ENCODE measurements at places on chromosomes 11 and 22.

GRCh38 chr11:32704261-32704660 lies 90.2 kb downstream of the CCDC73 start:
- no peak overlapping the region for H3K27ac ChIP-seq
- H3K4me3 ChIP-seq: no peak overlapping the region
- DNase-seq: no peak
- no peaks in the 10 kb centered on the region for H3K4me1 ChIP-seq

DNA sequence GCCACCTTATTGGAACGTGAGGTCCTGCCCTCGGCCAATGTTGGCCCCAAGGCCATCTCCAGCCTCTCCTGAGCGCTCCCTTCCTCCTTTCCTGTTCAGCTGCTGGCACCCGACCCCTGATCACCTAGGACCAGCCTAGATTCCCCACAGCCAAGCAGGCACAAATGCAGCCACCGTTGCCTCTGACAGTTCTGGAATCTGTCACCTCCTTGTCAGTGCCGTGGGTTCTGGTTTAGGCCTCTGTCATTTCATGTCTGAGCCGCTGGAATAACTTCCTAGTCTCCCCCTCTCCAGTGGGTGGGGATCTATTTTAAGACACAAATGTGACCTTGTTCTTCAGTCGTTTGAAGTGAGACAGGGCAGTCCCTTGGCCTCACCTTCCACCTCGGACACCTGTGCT lies 29.7 kb downstream of the FADS3 start:
- H3K4me3 ChIP-seq: no peak overlapping the region
- H3K27me3 ChIP-seq: no peaks in the 10 kb centered on the region
- no peaks in the 10 kb centered on the region for H3K4me1 ChIP-seq
- DNase-seq: no peak
- H3K27ac ChIP-seq: no peak overlapping the region

DNA sequence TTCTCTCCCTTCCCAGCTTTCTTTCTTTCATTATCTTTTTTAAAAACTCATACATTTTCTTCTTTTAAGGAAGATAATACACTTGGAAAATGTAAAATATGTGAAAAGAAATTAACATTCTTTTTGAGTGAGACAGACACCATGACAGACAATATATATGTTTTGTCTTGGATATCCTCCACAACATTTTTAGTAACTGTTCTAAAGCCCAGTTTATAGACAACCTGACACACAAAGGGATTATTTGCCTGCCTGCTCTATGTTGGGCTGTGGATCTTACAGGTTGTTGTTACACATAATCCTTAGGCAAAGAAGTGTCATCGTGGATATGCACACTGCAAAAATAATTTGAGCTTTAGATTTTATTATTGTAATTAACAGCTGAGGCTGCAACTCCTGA lies 301.4 kb upstream of the PDGFD start:
- no peaks in the 10 kb centered on the region for H3K4me1 ChIP-seq
- no peak overlapping the region for H3K4me3 ChIP-seq
- peaks cover 1% of the 10 kb centered on the region for H3K27me3 ChIP-seq
- no peak for DNase-seq
- no peak overlapping the region for H3K27ac ChIP-seq

DNA sequence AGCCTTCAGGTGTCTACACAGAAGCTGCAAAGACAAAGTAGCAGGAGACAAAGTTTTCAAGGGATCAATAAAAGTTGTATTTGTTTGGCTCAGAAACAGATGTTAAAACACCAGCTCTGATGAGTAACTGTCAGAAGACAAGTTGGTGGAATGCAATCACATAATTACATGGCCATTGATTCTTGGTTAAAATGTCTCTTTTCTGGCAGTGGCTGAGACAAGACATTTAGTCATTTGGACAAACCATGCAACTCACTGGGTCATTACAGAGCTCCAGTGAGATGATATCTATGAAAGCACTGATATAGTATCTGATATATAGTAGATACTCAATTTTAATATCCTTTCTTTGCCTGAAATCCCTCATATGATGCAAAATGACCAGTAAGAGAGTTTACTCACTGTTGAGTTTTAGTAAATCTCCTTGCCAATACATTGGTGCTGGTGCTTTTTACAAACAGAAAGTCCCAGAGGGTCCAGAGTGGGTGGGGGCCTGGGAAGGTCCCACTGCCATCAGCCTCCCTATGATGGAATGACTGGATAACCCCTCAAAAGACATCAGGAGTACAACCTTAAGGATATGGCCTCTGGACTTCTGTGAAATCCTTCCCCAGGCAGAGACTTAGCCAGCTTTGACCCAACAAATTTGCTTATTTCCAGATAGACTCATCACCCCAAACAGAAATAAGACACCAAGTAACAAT lies 95.0 kb downstream of the SLC1A2 start:
- no peaks in the 10 kb centered on the region for H3K36me3 ChIP-seq
- H3K27me3 ChIP-seq: no peaks in the 10 kb centered on the region
- H3K4me3 ChIP-seq: no peak overlapping the region
- H3K27ac ChIP-seq: no peak overlapping the region
- no peak for DNase-seq

- no peaks in the 10 kb centered on the region for H3K36me3 ChIP-seq
- H3K4me3 ChIP-seq: no peak overlapping the region
- DNase-seq: no peak
- H3K27me3 ChIP-seq: peaks cover 6% of the 10 kb centered on the region
- H3K27ac ChIP-seq: no peak overlapping the region
- peaks cover 6% of the 10 kb centered on the region for H3K4me1 ChIP-seq
Observed at GRCh38 chr11:64413417-64413816, 54.5 kb downstream of the RPS6KA4 start.

DNA sequence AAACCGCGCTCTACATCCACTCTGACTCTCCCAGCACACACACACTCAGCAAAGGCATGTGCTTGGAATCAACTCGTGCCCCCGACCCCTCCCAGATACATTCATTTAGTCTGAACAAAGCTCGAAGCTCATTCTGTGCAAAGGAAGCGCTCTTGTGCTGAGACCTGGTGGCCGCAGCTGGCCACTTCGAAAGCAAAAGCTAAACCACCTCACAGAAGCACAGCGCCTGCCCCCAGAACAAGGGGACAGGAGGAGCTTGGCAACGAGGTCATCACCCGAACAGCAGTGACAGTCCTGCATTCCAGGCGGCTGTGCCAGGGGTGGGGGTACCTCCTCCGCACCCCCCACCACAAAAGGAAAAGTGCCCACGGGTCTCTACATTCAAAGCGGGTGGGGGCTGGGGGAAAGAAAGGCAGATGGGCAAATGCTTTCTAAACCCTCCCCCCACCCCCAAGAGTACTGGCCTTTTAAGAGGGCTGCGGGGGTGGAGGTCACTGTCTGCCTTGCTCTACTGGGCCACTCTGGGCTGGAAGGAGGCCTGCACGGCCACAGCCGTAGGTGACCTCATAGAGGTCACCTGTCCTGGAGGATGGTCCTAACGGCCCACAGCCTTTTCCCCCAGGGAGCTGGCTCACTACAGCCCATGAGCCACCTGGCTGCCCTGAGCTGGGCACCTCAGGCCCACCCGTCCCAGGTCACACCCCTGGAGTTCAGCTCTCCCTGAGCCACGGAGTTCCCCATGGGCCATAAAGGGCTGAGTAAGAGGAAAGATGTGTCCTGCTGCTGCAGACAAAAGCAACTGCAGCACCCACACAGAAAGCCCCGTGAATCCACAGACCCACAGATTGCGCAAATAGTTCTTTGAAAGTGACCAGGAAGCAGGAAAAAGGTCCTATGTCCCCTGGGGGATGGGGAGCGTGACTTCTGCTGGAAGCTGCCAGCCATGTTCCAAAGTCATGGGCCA lies 21.3 kb downstream of the CBX7 start:
- peaks cover 4% of the 10 kb centered on the region for H3K4me1 ChIP-seq
- no peak overlapping the region for H3K27ac ChIP-seq
- no peak overlapping the region for H3K4me3 ChIP-seq
- no peaks in the 10 kb centered on the region for H3K27me3 ChIP-seq
- no peak for DNase-seq
- no peaks in the 10 kb centered on the region for H3K36me3 ChIP-seq

- H3K27me3 ChIP-seq: peaks cover 2% of the 10 kb centered on the region
- no peaks in the 10 kb centered on the region for H3K4me1 ChIP-seq
- H3K4me3 ChIP-seq: no peak overlapping the region
- no peak overlapping the region for H3K27ac ChIP-seq
- DNase-seq: no peak
Observed at GRCh38 chr11:82560836-82561235, 172.8 kb downstream of the FAM181B start.

GRCh38 chr22:19516378-19517170 lies 7.6 kb downstream of the CLDN5 start:
- no peak overlapping the region for H3K4me3 ChIP-seq
- no peak for DNase-seq
- H3K27me3 ChIP-seq: no peaks in the 10 kb centered on the region

DNA sequence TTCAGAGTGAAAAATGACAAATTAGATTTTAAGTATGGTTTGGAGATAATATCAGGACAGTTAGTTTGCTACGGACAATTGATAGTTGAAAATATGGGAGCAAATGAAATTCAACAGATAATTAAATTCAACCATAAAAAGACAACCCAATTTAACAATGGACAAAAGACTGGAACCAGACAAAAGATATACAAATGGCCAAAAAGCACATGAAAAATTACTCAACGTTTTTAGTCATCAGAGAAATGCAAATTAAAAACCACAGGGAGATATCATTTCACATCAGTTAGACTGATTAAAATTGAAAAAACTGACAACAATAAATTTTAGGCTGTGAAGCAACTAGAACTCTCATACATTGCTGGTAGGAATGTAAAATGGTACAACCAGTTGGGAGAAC lies 27.2 kb downstream of the SIK2 start:
- H3K27ac ChIP-seq: no peak overlapping the region
- no peak for DNase-seq
- no peak overlapping the region for H3K4me3 ChIP-seq
- H3K4me1 ChIP-seq: peaks cover 4% of the 10 kb centered on the region
- H3K27me3 ChIP-seq: no peaks in the 10 kb centered on the region

- no peak overlapping the region for H3K4me3 ChIP-seq
- H3K36me3 ChIP-seq: no peaks in the 10 kb centered on the region
- DNase-seq: no peak
Observed at GRCh38 chr11:103024086-103024485, 67.9 kb downstream of the DCUN1D5 start.

GRCh38 chr22:44311855-44312170 lies 938 bp downstream of the SHISAL1 start:
- no peaks in the 10 kb centered on the region for H3K36me3 ChIP-seq
- H3K27me3 ChIP-seq: no peaks in the 10 kb centered on the region
- H3K27ac ChIP-seq: no peak overlapping the region
- H3K4me1 ChIP-seq: peaks cover 40% of the 10 kb centered on the region
- H3K4me3 ChIP-seq: no peak overlapping the region

DNA sequence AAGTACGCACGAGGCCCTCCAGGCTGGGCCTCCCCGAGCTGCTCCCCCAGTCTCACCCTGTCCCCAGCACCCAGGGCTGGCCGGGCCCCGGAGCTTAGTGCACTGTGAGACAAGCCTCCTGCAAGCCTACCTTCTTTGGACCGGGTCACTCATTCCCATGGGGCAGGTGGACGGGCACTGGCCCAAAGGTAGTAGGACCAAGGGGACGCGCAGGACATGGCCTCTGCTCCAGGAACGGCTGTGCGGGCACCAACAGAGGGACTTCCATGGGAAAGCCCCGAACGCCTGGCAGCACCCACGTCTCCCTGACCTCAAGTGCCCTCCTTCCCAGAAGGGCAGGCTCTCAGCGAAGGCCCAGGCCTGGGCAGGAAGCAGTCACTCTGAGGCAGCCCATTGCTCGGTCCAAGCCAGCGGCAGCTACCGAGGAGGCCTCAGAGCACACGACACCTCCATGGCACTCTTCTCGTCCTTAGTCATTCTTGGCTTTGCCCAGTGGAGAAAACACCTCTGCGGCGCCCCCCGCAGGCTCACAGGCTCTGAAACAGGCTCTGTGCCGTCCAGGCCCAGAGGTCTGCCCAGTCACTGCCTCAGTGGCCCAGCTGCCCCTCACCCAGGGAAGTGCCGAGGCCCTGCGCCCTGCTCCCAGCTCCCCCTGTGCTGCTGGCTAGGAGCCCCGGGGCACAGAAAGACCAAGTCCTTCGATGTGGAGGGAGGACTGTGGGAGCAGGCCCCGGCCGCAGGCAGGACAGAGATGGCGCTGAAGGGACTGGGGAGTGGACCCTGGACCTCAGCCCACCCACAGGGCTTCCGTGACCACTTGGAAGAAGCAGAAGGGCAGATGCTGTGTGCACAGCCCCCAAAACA lies 3.8 kb downstream of the MOB2 start:
- no peak overlapping the region for H3K27ac ChIP-seq
- H3K4me3 ChIP-seq: no peak overlapping the region
- peaks cover 4% of the 10 kb centered on the region for H3K36me3 ChIP-seq
- DNase-seq: no peak
- H3K27me3 ChIP-seq: no peaks in the 10 kb centered on the region

DNA sequence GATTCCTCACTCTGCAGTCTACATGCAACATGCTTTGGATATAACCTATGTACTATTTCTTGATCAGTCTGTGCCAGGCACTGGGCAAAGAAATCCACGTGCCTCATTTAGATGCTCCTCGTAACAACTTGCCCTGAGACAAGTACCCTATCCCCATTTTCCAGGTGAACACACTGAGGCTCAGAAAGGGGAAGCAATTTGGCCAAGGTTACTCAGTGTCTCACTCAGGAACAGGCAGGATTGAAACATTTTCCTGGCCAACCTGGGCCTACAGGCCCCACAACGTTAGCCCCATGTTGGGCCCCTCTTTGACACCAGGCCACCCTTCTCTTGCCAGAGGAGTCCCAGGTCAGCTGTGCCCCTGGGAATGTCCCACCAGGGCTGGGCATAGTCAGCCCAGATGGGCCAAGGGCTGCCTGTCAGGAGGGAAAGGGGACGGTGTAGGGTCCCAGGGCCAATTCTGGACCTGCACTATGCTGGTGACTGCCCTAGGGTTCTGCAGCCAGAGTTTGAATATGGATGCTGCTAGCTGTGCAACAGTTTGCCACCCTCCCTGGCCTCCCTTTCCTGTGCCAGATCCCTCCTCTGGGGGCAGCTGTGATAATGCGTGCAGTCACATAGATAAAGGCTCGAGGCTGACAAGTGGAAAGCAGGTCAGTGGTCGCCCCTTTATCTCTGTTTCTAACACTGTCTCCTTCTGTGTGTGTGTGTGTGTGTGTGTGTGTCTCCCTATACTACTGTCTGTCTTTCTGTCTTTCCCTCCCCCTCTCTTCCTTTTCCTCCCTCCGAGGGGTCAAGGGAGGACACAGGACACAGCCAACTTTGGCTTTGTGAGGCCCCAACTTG lies 10.4 kb upstream of the EMID1 start:
- H3K36me3 ChIP-seq: no peaks in the 10 kb centered on the region
- no peak for DNase-seq
- H3K4me3 ChIP-seq: no peak overlapping the region
- no peaks in the 10 kb centered on the region for H3K4me1 ChIP-seq
- H3K27ac ChIP-seq: no peak overlapping the region
- peaks cover 13% of the 10 kb centered on the region for H3K27me3 ChIP-seq

DNA sequence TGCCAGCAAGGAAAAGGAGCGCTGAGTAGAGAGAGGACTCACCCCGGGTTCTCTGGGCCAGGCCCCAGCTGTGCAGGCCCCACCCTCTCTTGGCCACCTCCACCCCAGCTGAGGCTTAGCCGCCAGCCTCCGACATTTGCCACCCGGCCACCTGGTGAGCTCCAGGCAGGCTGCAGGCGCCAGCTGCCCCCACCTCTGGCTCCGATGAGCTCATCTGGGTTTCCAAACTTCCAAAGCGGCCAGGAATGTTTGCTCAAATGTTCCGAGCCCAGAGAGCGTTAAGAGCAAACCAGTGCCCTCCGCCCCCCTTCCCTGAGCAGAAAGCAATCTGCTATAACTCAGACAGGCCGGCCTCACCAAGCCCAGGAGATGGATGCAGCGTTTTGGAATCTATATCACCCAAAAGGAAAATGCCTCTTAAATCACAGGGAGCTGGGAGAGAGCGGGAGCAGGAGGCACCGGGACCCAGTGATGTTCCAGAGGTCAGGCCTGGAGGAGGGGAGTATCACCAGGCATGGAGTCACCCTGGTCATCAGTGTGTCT lies 9.1 kb upstream of the MN1 start:
- H3K4me1 ChIP-seq: no peaks in the 10 kb centered on the region
- no peaks in the 10 kb centered on the region for H3K36me3 ChIP-seq
- no peak overlapping the region for H3K27ac ChIP-seq
- no peak for DNase-seq

All from naive thymus-derived CD8-positive, alpha-beta T cell (primary cell).